ENCODE measurements at places on chromosomes 7 and 10.
A peak's percentile ranks its signal among the peaks of the same experiment; 100 is the strongest.

DNA sequence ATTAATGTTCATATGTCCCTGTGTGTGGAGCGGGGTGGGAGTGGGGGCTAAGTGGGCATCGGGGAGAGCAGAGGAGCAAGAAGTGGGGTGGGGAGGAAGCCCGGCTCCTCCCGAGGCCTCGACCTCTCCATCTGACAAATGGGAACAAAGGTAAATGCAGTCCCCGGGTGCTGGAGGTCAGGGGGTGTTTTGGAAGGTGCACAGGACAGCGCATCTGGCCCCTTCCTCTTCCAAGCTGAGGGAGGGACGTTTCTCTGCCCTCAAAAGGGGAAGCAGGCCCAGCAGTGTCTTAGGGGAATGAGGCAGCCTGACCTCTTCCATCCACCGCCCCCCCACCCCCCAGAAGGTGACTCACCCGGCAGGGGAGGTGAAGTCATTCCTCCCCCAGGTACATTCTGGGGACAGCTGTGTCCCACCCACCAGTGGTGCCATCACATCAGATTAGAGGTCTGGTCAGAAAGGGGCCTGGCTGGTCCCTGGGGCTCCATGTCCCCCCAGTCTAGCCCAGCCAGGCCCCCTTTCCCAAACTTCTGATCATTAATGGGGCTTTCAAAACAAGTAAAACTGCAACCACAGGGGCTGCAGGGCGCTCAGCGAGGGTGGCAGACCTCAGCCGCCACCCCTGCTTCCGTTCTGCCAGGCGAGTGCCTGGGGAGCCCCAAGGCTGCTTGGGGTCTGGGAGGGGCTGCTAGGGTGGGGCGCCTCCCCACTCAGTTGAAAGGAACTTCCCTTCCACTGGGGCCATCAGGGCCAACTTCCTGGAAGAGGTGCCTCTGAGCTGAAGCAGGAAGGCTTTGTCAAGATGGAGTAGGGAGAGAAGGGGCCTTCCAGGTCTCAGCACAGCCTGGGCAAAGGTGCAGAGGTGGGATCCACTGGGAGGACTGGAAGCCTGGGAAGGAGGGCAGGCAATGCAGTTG is 10.8 kb downstream of the LFNG start:
- DNase-seq = peak; percentile 54

DNA sequence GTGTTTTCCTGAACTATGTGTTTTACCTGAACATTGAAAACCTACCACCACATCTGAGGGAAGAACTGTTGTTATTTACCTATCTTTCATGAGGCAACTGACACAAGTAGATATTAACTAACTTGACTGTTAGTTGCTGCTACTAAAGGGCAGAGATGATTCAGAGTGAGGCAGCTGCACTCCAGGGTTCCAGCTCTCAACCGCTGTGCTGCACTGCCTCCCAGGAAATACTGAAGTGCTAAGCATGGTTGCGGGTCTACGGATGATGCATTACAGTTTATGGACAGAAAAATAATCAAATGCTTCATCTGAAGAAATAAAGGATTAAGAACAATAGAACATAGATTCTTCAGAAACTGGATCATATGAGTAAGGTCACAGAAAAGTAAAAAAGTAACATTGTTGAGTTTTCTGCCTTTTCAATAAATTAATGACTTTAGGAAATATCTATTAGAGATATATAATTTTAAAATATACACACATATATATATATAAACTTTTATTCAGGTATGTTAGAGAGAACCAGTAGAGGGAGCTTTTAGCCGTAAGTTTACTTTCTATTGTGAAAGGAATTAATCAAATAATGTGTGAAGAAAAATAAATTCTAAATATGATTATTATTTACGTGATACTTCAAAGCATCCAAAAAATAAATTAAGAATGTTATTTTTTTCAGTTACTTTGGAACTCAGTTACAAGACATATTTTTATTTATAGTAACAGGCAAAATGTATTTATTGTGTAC is 620.0 kb downstream of the CNTNAP2 start:
- DNase-seq = no peak

DNA sequence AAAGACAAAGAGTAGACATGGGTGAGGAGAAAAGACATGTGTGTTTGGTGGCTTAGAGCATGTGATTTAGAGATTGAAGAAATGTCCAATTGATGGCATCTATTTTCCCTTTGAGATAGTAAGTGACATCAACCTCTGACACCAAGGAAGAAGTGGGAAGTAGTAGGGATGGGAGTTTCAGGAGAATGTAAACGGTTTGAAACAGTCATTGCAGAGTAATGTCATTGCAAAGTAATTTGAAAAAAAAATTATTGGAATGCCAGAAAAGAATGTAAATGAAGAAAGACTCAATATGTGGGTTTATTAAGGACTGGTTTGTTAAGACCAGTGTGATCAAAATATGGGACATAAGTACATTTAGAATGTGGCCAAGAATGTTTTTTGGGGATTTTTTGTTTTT is 26.6 kb downstream of the GNG11 start:
- DNase-seq = no peak

- DNase-seq = peak; percentile 1
Observed at GRCh38 chr10:44400541-44400940, 15.6 kb upstream of the CXCL12 start.

- no peak for DNase-seq
Observed at GRCh38 chr10:4701016-4701415, 125.0 kb upstream of the AKR1E2 start.

- DNase-seq = peak; percentile 60
Observed at GRCh38 chr10:71812016-71812912, 38.8 kb downstream of the PSAP start.

DNA sequence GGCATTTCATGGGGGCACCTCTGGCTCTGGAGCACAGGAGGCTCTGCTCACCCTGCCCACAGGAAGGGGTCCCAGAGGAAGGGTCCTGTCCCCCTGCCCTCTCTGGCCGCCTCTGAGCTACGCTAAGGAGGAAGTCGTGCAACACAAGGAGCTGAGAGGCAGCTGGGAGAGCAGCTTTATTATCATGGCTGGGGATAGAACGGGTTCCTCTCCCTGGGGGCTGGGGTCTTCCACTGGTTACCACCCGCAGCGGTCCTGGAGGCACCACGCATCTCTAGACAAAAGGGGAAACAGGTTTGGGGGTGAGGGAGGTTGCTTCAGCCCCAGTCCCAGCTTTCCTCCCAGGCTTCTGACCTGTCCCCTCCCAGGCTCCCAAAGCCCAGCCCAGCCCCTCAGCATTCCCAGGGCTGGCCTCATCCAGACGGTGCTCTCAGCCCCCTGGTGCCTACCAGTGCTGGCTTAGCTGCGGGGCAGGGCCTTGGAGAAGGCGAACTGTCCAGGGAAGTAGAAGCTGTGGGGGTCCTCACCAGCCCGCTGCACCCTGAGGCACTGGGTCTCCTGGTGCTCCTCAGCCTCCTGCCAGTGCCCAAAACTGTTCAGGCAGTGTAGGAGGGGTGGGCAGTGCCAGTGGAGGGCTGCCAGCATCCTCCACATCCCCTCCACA is 3.1 kb downstream of the RARRES2 start:
- no peak for DNase-seq

DNA sequence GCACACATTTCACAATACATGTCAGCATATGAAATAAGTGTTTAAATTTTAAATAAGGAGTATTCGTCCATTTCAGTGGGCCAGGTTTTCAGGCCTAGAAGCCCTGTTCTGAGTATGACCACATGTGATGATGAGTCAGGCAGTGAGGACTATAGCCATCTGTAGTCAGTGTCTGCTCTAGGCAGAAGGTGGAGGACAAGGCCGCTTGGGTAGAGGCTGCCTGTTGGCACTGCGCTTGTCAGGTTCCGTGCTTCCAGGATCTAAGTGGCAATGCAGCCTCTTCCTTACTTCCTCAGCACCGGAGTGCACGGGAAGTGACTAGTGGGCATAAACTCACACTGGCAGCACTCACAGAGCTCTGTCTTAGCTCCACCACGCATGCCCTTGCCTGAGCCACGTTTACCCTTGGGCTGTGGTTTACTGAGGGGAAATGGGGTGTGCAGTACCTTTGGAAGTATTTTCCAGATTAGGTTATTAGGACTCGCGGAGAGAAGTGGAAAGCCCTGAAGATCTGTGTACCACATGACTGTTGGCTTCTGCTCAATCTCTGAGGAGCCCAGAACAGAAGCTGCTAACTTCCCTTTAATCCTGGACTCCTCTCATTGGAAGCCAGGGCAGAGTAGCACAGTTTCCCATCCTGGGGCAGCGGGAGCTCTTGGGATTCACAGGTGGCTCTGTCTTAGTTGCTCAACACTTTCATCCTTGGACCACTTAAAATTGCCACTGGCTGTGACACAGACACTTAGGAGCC is 87.5 kb upstream of the GJD4 start:
- no peak for DNase-seq

- no peak for DNase-seq
Observed at GRCh38 chr10:43674553-43675210, 26.0 kb upstream of the ZNF32 start.

- peak; percentile 56 for DNase-seq
Observed at GRCh38 chr10:6108631-6109443, 20.0 kb downstream of the RBM17 start.

- no peak for DNase-seq
Observed at GRCh38 chr7:99557940-99558305, 519 bp upstream of the ZNF655 start.

DNA sequence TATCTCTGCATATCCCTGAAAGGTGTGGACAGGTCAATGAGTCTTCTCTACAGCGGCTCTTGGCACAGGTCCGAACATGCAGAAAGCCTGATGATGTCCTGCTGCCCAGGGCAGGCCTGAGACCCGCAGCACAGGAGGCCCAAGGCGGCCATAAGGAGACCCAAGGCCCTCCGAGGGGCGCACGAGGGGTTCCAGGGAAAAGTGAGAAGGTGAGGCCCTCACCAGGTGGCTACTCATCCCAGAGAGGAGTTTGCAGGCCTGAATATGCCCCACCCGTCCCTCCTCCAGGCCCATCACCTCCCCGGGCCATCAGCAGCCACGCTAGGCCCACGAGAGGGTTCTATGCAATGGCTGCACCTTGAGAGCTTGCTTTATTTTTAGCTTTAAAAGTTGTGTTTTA is 173.4 kb upstream of the RHEB start:
- DNase-seq = no peak

DNA sequence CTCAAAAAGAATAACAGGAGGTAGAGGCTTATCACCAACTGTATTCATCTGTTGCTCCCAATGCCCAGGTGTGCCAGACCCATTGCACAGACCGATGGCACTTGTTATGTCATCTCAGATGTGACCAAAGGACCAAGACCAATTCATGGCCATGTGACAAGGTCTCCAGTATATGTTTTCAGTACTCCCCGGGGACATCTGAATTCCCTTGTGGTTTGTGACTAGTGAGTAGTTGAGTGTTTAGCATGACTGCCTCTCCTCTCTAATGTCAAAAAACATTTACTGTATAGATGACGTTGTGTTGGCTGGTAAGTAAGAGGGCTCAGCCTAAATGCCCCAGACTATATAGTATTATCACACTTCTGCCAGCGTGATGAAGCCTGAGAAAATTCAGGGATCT is 202.1 kb upstream of the SMIM30 start:
- no peak for DNase-seq

DNA sequence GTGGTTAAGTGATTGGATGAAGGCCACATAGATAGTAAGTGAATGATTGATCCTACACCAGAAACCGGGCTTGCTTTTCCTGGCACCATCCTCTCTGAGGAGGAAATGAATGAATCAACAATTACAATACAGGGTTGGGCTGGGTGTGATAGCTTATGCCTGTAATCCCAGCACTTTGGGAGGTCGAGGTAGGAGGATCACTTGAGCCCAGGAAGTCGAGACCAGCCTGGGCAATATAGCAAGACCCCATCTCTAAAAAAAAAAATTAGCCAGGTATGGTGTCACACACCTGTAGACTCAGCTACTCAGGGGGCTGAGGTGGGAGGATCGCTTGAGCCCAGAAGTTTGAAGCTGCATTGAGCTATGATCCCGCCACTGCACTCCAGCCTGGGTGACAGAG is 111.5 kb downstream of the COL26A1 start:
- no peak for DNase-seq

DNA sequence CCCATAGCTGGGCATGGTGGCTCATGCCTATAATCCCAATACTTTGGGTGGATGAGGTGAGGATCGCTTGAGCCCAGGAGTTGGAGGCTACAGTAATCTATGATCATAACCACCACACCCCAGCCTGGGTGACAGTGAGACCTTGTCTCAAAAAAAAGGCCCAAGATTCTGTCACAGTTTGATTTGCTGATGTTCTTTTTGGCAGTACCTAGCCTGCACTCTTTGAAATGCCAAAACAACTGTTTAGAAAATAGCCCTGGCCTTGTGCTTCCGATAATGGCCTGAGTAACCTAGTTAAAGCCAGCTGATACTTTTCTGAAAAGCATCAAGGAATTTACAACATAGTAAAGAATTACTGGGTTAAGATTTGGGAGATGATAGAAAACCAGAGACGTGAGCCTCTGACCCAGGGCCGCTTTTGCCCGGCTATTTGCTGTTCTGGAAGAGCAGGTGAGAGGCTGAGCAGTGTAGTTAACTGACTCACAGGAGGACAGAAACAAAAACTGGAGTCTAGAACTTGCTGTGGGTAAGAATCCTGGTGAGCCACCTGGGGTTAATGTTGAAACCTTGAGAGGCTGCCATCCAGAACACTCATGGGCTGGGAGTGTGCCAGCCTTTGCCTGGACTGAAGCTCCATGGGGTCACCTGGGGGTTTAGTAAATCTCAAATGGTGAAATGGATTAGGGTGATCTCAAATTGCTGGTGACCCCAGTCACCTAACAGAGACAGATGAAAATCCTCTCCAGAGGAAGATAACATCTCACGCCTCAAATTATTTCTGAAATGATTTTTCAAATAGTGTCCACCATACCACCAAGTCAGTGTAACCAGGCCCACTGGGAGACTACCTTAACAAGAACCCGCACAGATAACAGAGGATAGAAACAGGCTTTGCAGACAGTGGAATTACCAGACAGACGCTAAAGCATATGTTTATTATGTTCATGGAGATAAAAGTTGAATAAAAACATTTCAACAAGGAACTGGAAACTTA is 51.8 kb downstream of the GALNT11 start:
- DNase-seq = no peak

DNA sequence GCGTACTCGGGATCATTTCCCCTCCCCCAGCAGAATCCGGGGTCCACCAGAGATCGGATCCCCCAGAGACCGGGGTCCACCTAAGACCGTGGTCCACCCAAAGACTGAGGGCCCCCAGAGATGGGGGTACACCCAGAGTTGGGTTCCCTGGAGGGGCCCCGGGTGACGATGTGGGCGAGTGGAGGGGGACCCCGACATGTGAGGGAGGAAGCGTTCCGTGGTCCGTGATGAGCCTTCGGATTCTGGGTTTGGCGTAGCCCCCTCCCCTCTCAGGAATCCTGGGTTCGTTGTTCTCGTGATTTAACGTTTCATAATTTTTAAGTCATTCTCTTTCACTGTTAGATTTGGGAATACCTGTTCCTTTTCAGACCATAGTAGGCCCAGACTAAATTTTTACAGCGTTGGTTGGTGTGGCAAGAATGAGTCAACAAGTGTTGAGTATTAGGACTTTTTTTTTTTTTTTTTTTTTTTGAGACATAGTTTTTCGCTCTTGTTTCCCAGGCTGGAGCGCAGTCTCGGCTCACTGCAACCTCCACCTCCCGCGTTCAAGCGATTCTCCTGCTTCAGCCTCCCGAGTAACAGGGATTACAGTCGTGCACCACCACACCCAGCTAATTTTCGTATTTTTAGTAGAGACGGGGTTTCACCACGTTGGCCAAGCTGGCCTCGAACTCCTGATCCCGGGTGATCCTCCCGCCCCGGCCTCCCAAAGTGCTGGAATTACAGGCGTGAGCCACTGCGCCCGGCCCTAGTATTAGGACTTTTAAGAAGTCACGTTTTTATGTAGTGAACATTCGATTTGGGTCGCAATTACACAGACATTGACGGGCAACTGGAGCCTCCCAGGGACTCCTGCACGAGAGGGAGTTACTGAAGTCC is 672 bp downstream of the GTPBP4 start:
- no peak for DNase-seq

Data from retina (tissue), 1 donor.